ENCODE measurements at places on chromosomes 1 and 21.

- DNase-seq = no peak
Observed at GRCh38 chr1:211789641-211790464, 40.7 kb downstream of the LPGAT1 start.

DNA sequence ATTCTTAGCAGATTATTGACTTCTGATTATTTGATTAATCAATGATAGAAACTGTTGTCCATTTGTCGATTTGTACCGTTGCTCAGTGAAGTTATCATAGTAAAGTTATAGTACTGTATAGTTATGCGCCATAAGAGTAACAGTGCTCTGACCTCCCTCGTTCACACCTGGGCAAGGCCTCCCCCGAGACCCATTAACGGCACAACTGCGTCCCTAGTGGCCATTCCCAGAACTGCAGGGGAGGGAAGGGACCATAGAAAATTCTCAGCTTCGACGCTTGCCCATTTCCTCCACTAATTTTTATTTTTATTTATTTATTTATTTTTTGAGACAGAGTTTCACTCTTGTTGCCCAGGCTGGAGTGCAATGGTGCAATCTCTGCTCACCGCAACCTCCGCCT is 334.4 kb downstream of the DSCAM start:
- no peak for DNase-seq

- DNase-seq = no peak
Observed at GRCh38 chr1:29811727-29812407, 575.5 kb downstream of the PTPRU start.

GRCh38 chr1:228408041-228408868 is 1.6 kb upstream of the TRIM11 start:
- DNase-seq = no peak

DNA sequence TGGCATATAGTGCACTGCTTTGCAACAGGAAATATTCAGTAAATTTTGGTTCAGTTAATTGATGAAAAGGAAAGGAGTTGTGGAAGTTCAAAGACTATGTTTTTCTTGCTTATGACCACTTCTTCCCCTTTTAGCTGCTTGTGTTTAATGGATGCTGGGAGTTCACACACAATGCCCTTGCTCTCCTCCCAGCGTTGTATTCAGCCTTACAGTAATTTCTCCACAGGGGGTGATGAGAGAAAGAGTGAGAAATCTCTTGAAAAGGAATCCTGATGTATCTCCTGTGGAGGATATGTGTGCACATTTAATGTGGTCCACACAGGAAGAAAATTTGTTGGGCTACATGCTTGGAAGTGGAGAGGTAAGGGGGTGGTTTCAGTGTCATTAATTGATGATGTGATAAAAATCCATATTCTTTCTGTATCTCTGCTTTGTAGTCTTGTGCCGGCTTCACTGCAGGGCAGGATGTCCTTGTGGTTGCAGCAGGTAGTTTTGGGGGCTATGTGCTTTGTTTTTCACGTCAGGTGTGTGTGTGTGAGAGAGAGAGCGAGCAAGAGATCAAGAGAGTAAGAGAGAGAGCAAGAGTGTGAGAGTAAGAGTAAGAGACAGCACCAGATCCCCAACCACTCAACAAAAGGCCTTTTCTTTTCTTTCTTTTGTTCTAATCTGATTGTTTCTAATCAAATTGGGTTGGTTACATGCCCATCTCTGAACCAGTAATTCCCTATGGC is 204.4 kb downstream of the RWDD3 start:
- DNase-seq = no peak

DNA sequence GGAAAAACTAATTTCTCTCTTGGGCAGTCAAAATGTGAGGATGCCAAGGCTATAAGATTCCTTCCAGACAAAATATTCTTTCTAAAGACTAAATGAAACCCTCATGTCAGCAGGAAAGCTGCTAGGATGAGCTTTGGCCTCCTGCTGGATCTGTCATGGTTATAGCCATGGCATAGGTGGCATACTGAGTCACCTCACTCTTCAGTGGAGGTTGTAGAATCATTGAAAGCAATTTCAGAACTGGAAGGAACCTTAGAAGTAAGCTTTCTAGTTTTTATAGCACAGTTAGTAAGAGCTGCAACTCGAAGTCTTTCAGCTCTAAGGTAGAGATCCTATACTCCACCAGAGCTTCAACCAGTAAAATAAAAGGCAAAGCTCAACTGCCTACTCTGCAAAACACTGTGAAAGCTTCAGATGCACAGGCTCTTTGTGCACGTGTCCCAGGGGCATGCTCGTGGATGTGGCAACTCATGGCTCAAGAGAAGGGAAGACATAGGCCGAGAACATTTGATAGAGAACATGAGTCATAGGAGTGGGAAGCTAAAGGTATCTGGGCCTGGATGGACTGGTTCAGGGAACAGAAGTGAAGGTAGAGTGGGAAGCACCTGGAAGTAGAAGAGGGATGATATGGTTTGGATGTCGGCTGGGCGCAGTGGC is 5.8 kb downstream of the AVPR1B start:
- DNase-seq = no peak

- no peak for DNase-seq
Observed at GRCh38 chr1:55714230-55714629, 499.1 kb upstream of the USP24 start.

DNA sequence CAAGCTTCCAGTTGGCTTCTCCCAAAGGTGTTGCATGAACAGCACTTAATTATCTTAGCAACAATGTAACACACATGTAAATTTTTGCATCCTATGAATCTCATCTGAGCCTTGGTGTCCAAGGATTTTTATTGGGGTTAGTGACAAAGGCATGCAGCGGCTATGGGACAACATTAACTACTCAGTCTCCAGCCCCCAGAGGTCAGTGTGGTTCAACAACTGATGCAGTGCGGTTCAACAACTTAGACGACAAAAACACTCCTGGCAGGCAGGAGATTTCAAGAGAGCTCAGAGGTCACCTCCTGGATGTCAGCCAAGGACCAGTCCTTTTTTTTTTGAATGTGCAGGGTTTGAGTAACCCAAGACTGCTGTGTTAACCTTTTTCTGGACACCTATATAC is 77.5 kb upstream of the HMCN1 start:
- DNase-seq = no peak

DNA sequence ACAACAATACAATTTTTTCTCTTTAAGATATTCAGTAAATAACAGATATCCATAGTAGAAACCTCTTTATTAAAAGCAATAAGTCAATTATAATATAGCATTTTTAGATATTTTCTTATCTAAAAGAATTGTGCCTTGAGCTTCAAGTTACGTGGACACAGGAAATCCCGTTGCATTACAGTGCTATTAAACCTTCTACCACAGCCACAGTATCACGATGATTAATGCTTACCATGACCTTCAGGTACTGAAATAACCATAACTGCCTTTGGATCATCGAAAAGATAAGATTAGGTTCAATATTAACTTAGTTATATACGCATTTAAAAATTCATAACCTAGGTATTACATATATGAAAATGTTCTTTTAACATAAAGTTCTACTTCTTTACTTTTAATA is 17.9 kb downstream of the B3GALNT2 start:
- DNase-seq = no peak

DNA sequence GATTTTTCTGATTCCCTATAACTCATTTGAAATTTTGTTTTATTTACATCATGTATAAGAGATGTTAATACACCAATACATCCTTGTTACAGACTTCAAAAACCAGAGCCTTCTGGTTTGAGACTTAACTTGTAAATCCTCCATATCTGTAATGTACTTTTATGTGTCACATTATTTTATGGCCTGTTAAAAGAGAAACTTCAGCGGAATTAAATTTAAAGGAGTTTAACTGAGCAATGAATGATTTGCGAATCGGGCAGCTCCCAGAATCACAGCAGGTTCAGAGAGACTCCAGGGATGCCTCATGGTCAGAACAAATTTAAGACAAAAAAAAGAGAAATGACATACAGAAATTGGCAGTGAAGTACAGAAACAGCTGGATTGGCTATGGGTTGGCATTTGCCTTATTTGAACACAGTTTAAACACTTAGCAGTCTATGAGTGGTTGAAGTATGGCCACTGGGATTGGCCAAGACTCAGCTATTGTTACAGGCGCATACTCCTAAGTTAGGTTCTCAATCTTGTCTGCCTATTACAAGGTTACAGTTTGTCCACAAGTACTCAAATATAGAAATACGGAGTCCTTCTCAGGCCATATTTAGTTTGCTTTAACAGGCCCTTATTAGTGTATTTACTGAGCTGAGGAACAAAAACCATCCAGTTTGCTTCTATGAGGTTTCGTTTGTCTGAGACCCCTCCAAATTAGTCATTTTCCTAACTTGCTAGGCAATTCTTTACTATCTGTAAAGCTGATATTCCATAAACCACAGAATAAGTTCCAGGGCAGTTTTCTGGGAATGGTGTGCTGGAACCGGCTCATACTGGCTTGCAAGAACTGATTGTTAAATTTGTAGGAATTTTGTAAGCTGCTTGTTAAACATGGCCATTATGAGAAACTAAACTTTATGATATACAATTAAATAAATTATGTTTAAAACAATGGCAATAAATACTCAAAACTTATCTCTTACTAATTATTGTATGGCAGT is 56.2 kb upstream of the WDR26 start:
- DNase-seq = no peak

GRCh38 chr1:61076728-61077675 is 5.4 kb upstream of the NFIA start:
- peak; percentile 49 for DNase-seq

- no peak for DNase-seq
Observed at GRCh38 chr21:27290028-27290427, 323.1 kb upstream of the ADAMTS5 start.

GRCh38 chr1:160789051-160789701 is 6.8 kb upstream of the LY9 start:
- DNase-seq = no peak

DNA sequence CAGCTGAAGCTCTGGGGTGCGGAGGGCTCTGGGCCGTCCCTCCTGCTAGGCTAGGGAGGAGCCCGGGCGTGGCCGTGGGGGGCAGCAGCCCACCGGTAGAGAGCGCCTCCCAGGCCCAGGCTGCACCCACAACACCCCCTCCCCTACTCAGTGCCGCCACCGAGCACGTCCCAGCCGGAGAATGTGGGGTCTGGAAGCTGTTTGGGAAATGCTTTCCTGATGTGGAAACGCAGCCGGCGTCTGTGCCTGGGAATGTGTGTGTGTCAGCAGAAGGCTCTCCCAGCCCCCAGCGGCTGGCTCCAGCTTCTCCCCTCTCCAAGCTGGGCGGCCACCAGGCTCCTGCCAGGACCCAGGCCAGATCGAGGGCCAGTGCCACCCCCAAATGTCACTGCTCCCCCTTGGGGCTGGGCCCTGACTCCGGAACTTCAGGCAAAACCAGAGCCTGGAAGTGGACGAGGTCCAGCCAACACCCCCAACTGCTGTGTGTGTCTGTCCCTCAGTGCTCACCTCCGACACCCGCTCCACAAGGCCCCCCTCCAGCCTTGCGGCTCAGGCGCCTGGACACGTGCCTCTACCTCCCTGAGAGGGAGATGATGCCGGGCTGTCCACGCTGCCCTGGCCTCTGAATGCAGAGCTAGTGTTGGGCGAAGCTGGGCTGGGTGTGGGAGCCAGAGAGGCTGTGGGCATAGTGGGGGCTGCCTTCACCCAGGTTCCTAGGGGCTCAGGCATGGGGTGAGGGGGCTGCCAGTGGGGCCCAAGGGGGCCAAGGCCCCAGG is 74.7 kb downstream of the MEGF6 start:
- no peak for DNase-seq

- no peak for DNase-seq
Observed at GRCh38 chr1:50108497-50109059, at the start of gene ELAVL4. Gene ELAVL4, plus strand, starts transcription at chr1:50108920. Its CDS starts 270 bp downstream, at chr1:50109190.

DNA sequence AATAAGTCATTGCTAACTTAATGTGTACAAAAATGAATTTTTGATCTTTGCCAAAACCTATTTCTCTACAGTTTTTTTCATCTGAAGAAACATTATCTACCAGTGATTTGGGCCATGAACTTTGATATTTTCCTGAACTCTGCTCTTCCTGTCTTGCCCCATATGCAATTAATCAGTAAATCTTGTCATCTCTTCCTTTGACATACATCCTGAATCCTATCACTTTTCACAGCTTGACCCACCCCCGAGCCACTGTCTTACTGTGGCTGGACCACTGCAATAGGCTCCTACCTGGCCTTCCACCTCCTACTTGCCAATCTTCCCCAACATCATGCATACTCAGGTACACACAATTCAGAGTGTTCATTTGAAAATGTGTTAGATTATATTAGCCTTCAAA is 46.4 kb downstream of the RGS13 start:
- DNase-seq = no peak

DNA sequence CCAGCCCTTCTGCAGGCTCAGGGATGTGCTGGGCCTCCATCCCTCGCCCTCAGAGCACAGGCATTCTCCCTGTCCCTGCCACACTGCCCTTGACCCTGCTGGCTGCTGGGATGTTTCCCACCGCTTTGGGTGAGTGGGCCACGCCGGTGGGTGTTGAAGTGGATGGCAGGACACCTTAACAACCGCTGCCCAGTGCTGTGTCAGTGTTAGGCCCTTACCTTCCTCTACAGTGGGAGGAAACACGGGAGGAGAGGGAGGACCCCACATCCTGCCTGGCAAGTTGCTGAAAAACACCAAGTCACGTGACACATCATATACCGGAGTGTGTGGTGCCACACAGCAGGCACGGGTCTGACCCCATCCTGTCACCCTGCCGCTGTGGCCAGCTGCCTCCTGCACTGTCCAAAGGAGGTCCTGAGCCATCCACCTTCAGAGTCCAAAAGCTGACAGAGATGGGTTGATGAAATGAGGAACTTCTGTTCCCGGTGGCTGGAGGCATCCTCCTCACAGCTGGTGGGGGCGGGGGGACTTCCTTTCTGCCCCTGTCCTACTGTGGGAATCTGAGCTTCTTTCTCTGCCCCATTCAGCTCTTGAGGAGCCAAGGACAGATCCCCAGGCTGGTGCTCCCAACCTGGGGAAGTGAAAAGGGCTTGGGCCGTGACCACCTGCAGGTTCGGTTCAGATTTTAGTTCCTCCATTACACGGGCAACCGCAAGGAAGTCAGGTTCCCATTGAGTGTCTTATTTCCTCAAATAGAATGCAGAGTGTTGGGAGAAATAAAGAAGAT is 3.2 kb upstream of the THEMIS2 start:
- no peak for DNase-seq

DNA sequence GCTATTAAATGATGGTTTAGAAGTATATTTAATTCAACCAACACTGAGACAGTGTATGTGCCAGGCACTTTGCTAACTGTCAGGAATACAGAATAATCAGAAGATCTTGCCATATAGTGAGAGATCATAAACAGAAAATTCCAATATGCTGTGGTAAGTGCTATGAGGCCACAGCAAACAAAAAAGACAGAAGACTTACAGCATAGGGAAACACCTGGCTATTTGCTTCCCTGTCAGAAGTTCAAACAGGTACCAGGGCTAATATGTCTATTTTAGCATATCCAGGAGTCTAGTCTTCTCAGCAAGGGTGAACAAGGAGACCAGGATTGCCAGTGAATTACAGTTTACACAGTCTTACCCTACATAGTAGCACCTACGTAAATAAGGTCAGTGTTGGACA is 30.4 kb downstream of the TRIT1 start:
- no peak for DNase-seq

GRCh38 chr1:18939398-18940302 is 16.8 kb downstream of the IFFO2 start:
- no peak for DNase-seq

DNA sequence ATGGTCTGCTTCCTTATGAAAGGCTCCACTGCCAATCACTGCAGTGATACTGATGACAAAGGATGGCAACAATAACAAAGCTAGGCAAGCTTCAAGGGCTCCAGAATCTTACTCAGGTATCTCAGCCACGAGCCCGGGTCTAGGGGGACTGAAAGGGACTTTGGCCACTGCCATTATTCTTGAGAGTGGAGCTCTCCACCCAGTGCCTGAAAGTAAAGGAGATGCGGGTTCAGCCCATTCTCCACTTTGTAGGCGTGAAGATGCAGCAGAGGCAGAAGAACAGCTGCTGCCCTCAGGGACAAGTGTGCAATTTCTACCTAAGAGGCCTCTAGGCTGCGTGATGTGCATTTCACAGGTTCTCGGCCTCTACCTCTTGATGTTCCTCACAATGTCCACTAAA is 31.4 kb upstream of the SLAMF9 start:
- DNase-seq = no peak

Data from stimulated activated CD4-positive, alpha-beta T cell treated with anti-CD3 and anti-CD28 coated beads, Interleukin-15, amount 100 ng/mL, for 1 hour (primary cell).